Suppressor macrophage treated with lipopolysaccharide for 1 hour (primary cell): ENCODE measurements at places on chromosomes 2 and 18.

- DNase-seq: peak; percentile 20
Measured at GRCh38 chr2:120991441-120991840, 255.8 kb downstream of the GLI2 start.

GRCh38 chr18:27235218-27235870 is 50.2 kb upstream of the CHST9 start:
- DNase-seq: no peak

- DNase-seq: peak; percentile 72
Measured at GRCh38 chr2:102592601-102593000, 26.8 kb upstream of the SLC9A2 start.

GRCh38 chr18:41226186-41226585 is 728.8 kb upstream of the PIK3C3 start:
- no peak for DNase-seq

- DNase-seq: no peak
Measured at GRCh38 chr2:26630235-26630634, 10.9 kb downstream of the CIB4 start.
